Ascending aorta (tissue), 2 donors: ENCODE measurements at places on chromosomes 6 and 20.

GRCh38 chr6:79833264-79833963 lies 113.9 kb downstream of the ELOVL4 start:
- H3K27me3 ChIP-seq = no peaks in the 10 kb centered on the region
- DNase-seq = no peak
- no peak overlapping the region for H3K27ac ChIP-seq
- H3K36me3 ChIP-seq = no peaks in the 10 kb centered on the region
- no peaks in the 10 kb centered on the region for H3K4me1 ChIP-seq

DNA sequence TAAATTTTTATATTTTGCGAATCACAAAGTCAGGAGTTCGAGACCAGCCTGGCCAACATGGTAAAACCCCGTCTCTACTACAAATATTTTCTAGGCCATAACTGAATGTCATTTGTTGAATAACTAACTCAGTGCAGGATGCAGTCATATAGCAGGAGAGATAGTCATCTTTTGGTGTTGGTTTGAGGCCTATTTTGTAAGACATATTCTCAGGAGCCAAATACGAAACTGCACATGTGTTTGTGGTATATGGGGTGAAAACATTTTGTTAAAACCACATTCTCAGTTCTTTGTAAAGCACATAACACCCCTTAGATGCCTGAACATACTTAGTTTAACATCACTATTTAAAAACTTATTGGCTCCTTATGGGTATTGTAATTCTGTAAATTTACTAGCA lies 4.7 kb upstream of the ENPP5 start:
- no peaks in the 10 kb centered on the region for H3K27me3 ChIP-seq
- no peaks in the 10 kb centered on the region for H3K4me1 ChIP-seq
- no peak overlapping the region for H3K27ac ChIP-seq

DNA sequence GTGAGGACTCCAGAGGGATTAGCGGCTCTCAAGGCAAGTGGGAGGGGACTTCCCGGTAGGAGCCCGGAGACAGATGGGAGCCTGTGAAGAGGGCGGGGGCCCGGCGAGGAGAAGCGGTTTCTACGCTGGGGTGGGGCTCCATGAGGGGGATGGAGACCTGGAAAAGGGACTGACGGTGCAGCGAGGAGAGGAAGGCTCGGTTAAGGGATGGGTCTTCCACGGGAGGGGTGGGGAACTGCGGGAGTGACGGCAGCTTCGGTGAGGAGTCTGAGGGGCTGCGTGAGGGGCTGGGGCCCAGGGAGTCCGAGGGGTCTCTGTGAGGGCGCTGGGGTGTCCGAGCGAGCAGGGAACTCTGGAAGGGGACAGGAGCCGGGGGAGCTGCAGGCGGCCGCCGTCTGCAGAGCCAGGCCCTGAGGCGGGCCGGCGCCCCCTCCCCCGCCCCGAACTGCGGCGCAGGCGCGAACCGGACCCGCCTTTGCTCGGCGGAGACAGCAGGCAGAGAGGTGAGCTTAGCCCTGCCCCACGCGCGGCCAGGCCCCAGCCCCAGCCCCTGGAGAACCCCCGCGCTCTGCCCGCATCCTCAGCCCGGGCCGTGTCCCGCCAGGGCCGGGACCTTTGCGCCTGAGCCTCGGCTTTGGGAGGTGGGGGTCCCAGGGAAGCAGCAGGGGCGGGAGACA lies at the start of gene NRSN2:
Gene NRSN2 (plus strand): TSS at position 472 of the 677 bp plus-strand sequence. CDS start 2,533 bp downstream, outside the sequence.
- DNase-seq = no peak
- H3K4me3 ChIP-seq = peak within 1 kb of the TSS; percentile 83
- no peaks in the 10 kb centered on the region for H3K4me1 ChIP-seq
- peak within 1 kb of the TSS; percentile 90 for H3K27ac ChIP-seq
- no peaks in the 10 kb centered on the region for H3K36me3 ChIP-seq
- H3K27me3 ChIP-seq = no peaks in the 10 kb centered on the region

DNA sequence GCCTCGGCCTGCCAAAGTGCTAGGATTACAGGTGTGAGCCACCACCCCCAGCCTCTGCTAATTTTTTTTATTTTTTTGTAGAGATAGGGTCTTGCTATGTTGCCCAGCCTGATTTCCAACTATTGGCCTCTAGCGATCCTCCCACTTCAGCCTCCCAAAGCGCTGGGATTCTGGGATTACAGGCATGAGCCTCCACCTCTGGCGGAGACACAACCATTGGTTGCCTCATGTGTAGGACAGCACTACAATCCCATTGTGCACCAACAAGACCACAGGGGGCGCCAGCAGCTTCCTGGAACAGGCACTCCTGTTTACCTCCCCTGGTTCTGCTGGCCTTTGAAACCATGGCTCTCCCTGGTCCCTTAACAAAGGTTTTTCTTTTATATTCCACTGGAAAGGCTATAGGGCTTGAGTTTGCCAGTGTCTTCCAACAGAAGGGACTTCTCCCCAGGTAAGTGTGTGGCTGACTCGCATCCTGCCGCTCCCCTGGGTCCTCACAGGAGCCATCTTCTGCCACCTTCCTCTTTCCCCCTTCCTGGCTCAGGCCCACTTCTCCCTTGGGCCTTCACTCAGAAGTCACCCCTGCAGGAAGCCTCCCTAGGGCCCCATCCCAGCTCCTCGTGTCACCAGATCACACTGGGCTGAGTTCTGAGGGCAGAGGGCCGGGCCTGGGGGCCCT lies 39.2 kb upstream of the TLDC2 start:
- peaks cover 16% of the 10 kb centered on the region for H3K4me1 ChIP-seq
- H3K36me3 ChIP-seq = peaks cover 17% of the 10 kb centered on the region
- H3K27ac ChIP-seq = peak overlapping the region; percentile 92
- no peak overlapping the region for H3K4me3 ChIP-seq
- DNase-seq = no peak

GRCh38 chr20:31979713-31980426 lies 11.9 kb downstream of the XKR7 start:
- H3K27ac ChIP-seq = no peak overlapping the region
- no peak for DNase-seq
- no peaks in the 10 kb centered on the region for H3K27me3 ChIP-seq
- no peaks in the 10 kb centered on the region for H3K4me1 ChIP-seq

DNA sequence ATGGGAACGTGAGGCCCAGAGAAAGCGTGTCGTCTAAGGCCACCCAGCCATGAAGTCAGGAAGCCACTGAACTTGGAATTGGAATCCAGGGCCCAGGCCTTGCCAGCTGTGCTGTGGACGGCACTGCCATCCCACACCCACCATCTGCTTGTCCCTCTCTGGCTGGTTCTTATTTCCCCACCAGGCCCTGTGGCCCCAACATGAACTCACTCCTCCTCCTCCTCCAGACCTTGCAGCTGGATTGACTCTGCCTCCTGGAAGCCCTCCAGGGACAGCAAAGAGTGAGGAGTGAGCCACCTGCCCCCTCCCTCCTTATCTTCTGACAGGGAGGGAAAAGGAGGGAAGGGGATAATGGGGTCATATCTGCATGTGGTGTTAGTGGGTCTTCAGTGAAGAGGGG lies 16.0 kb upstream of the IP6K3 start:
- no peak for DNase-seq
- no peaks in the 10 kb centered on the region for H3K36me3 ChIP-seq
- no peaks in the 10 kb centered on the region for H3K27me3 ChIP-seq
- H3K27ac ChIP-seq = no peak overlapping the region
- H3K4me1 ChIP-seq = no peaks in the 10 kb centered on the region
- H3K4me3 ChIP-seq = no peak overlapping the region

DNA sequence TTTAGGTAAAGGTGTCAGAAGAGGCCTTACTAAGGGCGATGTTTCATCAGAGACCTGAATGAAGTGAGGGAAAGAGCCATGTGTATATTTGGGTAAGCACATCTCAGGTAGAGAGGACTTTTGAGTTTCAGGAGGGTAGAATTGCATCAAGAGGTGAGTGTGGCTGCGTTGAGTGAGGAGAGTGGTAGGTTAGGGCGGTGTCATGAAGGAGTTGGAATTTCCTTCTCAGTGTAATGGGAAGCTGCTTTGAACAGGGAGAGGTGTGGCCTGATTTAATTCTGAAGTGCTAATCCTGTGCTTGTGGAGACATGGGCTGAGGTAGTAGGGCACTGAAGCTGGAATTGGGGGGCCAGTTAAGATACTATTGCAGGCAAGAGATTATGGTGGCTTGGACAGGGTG lies 53.9 kb downstream of the IGF2R start:
- DNase-seq = no peak
- H3K4me1 ChIP-seq = no peaks in the 10 kb centered on the region
- H3K36me3 ChIP-seq = peaks cover 28% of the 10 kb centered on the region

- H3K36me3 ChIP-seq = peaks cover 13% of the 10 kb centered on the region
- no peak for DNase-seq
- no peaks in the 10 kb centered on the region for H3K4me1 ChIP-seq
- no peak overlapping the region for H3K4me3 ChIP-seq
Observed at GRCh38 chr6:85556992-85557668, 36.5 kb downstream of the SNX14 start.

DNA sequence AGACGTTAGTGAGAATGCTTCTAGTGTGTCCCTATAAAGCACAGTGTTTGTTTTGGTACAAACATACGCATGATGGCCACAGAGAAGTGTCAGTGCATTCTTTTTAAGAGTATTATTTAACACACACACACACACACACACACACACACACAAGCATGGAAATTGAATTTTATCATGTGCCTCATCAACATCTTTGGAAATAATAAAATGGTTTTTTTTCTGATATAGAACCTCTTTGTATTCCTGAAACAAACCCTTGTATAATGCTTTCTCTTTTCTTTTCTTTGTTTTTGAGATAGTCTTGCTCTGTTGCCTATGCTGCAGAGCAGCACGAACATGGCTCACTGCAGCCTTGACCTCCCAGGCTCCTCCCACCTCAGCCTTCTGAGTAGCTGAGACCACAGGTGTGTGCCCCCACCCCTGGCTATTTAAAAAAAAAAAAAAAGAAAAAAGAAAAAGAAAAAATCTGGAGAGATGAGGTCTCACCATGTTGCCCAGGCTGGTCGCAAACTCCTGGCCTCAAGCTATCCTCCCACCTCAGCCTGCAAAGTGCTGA lies 116.2 kb upstream of the SYNDIG1 start:
- no peaks in the 10 kb centered on the region for H3K4me1 ChIP-seq
- no peak overlapping the region for H3K4me3 ChIP-seq
- DNase-seq = no peak

GRCh38 chr20:8951164-8951563 lies 117.7 kb upstream of the PLCB4 start:
- no peaks in the 10 kb centered on the region for H3K36me3 ChIP-seq
- no peak overlapping the region for H3K4me3 ChIP-seq
- no peaks in the 10 kb centered on the region for H3K27me3 ChIP-seq
- DNase-seq = no peak

GRCh38 chr6:36742146-36742545 lies 44.5 kb downstream of the RAB44 start:
- H3K36me3 ChIP-seq = no peaks in the 10 kb centered on the region
- no peak for DNase-seq
- no peaks in the 10 kb centered on the region for H3K4me1 ChIP-seq
- H3K27me3 ChIP-seq = no peaks in the 10 kb centered on the region

DNA sequence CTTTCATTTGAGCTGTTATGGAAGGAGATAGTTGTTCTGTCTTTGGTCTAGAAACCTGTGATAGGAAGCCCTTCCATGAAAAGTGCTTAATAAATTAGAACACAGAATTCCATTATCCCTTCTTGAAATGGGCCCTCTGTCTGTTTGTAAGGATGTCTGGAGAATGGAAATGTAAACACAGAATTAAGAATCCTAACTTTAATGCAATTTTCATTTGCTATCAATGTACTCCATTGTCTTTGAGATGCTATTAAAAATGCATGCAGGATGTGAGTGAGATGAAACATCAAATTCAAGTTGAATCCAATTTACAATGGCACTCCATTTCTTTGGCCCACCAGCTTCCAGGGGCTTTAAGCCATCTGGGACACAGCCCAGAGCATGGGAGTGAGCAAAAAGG lies 13.9 kb upstream of the AARS2 start:
- no peaks in the 10 kb centered on the region for H3K27me3 ChIP-seq
- H3K27ac ChIP-seq = no peak overlapping the region
- H3K4me3 ChIP-seq = no peak overlapping the region
- H3K36me3 ChIP-seq = no peaks in the 10 kb centered on the region
- no peaks in the 10 kb centered on the region for H3K4me1 ChIP-seq

DNA sequence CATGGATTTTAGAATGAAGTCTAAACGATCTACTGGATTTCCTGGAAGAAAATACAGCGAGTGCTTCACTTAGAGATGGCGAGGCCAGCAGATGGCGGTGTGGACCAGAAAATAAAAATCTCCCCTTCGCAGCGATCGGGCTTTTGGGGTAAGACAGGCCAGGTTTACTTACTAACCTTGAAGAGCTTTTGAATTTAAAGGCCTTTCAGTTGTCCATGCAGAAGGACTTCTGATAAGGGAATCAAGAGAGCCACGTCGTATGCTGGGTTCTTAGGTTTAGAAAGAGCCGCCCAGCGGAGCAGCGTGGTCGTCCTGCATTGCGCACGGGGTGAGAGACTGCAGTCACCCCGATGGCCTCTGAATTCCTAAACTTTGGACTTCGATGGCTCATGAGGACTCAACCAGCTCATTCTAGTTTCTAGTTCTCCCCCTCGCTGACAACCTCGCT lies 125.2 kb upstream of the RALGAPA2 start:
- H3K4me1 ChIP-seq = no peaks in the 10 kb centered on the region
- peak overlapping the region; percentile 40 for H3K4me3 ChIP-seq
- H3K27me3 ChIP-seq = no peaks in the 10 kb centered on the region

DNA sequence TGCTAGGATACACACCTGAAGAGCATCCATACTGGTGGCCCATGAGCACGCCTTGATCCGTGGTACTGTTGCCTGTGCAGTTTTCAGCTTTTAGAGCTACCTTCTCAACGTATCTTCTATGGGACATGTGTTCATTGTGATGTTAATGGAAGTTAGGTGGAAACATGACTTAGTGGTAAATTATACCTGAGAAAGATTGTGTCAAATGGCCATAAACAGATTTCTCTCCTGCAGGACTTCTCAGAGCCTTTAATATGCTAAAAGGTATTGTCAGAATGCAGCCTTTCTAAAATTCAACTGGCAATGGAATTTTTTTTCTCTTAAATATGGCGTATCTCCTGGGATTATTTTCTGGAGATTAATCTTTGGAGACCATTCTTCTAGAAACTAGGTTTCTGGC lies 148.5 kb downstream of the CDC5L start:
- H3K36me3 ChIP-seq = no peaks in the 10 kb centered on the region
- no peak for DNase-seq
- H3K4me3 ChIP-seq = no peak overlapping the region
- H3K27ac ChIP-seq = no peak overlapping the region
- no peaks in the 10 kb centered on the region for H3K4me1 ChIP-seq

DNA sequence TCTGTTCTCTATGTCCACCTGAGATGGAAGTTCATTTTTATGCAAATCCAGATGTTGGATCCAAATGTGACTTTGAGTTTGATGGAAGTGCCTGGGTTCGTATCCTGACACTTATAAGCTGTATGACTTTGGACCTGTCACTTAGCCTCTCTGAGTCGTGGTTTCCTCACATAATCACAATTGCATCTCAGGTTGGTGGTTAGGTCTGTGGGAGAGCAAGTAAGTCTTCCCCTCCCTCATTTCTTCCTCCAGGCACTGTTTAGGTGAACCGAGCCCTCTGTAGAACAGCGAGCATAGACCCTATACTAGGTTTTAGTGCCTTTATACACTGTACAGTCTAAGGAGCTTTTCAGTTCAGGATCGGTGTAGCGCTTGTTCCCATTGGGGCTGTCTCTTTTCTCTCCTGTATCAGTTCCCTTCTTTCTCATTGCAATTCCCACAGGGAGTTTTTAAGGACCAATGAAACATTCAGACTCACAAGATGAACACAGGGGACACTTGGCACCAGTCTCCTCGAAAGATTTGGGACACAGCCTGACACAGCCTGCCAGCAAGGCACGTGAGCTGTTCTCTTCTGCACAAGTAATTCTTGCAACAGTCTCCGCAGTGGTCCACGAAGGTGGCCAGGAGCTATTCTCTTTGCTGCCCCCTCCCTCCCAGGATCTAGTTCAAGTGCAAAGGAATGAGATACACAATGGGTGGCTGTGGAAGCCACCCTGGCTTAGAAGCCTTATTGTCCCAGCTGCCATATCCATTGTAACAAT lies 11.8 kb downstream of the TOX2 start:
- no peaks in the 10 kb centered on the region for H3K27me3 ChIP-seq
- no peaks in the 10 kb centered on the region for H3K4me1 ChIP-seq
- no peak overlapping the region for H3K4me3 ChIP-seq
- no peak for DNase-seq
